ENCODE measurements at places on chromosomes 2 and 18.

- peak; percentile 56 for DNase-seq
Measured at GRCh38 chr18:9951022-9951859, 37.4 kb downstream of the VAPA start.

DNA sequence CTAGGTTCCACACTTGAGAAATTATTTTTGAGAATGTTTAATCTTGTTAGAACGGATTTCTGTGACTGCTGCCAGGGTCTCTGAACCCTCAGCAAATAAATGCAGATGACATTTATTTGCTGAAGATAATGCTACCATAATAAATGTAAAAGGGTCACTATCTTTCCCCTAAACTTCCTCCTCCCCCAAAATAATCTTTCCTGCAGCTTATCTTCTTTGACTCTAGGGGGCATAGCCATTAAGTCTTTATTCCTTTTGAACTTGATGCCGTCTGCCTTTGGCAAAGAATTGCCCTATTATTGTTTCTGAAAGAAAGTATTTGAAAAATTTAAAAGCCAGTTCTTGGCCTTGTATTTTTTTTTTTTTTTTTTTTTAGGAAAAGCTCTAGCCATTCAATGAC lies 63.6 kb upstream of the ACSL3 start:
- peak; percentile 37 for DNase-seq

DNA sequence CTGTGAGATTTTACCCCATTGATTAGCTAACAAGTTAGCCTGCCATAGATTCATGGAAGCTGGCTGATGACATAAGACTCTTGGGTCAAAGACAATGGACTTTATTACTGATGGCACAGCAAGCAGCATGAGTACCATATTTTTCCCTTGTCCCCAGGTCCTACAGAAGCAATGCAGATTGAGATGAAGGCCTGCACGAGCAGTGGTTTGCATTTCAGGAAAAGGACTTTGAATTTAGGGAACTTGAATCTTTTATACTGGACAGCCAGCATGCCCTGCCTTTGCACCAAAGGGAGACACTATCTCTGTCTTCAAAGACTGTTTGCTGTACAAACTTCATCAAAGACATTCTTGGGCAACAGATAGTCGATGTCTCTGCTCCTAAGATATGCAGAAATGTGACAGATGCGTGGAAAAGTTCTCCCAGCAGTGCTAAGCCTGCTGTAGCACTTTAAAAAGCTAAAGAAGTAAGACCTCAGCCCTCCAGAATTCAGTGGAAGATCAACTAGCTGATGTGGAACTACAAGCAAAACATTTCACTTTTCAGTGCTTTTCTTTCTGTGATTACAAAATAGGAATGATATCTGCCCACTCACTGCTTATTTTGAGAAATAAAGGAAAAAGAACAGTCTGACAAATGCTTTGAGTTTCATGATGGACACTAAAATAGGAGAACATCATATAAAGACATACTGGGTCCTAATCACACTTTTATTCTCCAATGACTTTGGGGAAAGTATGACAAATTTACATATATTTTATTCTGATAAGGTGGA lies 44.4 kb upstream of the TANK start:
- DNase-seq, result no peak

- no peak for DNase-seq
Measured at GRCh38 chr18:77144046-77144445, 11.5 kb upstream of the MBP start.

- no peak for DNase-seq
Measured at GRCh38 chr2:161406316-161406715, 9.8 kb upstream of the TBR1 start.

DNA sequence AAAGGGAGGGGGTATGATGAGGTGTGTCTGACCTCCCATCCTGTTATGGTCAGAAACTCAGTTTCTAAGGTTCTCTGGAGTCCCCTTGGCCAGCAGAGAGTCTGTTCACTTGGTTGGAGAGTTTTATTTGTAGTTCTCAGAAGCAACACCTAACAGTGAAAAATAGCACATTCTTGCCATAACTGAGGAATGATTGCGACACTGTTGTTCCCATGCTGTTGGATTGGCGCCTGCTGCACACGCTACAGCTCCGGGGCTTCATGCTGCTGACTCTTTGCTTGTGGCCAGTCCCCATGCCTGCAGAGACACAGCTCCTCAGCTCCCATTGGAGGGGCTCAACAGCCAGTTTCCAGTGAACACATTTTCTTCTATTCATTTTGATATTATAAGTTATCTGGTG lies 42.1 kb downstream of the TPGS2 start:
- peak; percentile 75 for DNase-seq

- no peak for DNase-seq
Measured at GRCh38 chr18:57581301-57581934, 5.1 kb downstream of the FECH start.

DNA sequence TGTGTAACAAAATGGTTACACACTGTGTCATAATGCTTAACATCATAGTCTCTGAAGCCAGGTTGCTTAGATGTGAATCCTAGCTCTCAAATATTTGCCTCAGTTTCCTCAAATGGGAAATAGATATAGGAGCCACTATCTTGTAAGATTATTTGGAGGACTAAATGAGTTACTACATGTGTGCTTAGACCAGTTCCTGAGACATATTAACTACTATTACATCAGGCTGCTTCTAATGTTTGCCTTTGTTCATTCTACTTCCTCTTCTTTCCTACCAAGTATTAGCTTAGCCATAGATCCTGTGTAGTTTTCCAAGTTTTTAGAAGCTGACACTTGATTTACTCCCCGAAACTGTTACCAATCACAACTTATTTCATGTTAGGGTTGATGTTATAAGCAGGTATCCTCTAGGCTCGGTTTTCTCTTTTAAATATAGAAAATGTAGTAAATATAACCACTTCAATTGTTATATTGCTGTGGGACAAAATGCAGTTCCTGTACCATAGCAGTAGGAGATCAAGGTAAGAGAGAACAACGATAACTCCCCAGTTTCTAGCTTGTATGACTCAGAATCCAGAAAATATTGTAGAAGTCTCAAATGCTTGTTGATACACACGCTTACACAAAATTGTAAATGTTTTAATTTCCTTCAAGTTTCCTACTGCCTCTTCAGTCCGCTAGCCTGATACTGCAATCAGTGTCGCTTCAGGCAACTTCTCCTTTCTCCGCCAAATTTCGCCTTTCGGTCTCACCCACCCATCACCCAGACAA lies 751 bp upstream of the DNAJC10 start:
- peak; percentile 7 for DNase-seq

DNA sequence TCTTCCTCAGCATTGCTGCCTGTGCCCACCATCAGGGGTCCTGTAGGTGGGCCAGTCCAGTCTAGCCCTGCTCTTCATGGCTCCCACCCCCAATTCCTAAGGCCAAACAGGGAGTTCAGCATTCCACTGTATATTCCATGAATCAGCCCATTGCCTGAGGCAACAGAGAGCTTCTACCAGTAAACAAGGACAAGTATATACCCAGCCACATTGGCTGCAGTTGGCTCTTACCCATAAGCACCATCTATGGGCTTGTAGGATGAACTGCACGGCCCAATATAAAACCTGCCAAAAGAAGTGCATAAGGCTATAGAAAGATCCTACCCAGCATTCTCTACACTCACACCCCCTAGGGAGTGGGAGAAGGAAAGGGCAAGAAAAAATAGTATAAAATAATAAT lies 95.1 kb upstream of the SALL3 start:
- DNase-seq, result no peak

All from M059J (cell line).